NCI-H446 (cell line): ENCODE measurements at places on chromosomes 2 and 18.

DNA sequence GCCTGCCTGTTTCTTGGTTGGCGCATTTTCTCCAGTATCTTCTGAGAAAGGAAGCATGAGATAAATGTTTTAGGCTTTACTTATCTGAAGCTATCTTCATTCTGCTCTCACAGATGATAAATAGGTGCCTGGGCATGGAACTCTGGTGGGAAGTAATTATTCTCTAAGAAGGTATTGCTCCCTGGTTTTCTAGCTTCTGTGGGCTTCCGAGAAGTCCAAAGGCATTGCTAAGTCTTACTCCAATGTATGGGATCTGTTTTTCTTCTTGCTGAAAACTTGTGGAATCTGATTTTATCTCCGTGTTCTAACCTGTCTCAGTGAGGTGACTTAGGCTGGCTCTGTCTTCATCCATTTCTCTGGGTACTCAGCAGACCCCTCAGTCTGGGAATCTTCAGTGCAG is 224.4 kb upstream of the HS6ST1 start:
- no peak for DNase-seq

DNA sequence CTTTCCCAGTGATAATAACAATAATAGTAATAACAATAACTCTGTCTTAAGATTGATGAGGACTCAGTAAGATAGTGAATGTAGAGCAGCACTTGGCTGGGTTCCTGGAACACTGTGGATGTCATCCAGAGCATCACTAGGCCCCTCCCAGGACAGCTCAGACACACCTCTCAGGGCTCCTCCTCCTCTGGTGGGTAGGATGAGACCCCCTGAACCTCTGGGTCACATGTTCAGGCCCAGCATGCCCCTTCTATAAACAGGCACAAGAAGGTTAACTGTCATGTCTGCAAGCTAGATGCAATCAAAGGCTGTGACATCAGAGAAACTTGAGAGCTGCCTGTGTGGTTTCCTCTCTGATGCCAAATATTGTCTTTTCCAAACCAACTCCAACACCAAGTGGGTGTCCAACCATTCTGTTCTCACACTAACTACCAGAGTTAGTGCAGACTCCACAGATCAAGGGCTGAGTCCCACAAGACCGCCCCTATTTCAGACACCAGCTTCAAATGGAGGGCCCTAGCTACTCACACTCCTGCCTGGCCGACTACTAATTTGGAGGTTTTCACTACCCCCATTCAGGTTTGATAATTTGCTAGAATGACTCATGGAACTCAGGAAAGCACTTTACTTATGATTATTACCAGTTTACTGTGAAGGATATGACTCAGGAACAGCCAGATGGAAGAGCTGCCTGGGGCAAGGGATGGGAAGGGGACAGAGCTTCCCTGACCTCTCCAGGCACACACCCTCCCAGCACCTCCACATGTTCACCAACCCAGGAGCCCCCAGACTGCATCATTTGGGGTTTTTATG is 46.4 kb upstream of the BZW1 start:
- no peak for DNase-seq

- DNase-seq, result no peak
These were observed 1075.3 kb downstream of the LRP1B start for GRCh38 chr2:141055531-141055930.

DNA sequence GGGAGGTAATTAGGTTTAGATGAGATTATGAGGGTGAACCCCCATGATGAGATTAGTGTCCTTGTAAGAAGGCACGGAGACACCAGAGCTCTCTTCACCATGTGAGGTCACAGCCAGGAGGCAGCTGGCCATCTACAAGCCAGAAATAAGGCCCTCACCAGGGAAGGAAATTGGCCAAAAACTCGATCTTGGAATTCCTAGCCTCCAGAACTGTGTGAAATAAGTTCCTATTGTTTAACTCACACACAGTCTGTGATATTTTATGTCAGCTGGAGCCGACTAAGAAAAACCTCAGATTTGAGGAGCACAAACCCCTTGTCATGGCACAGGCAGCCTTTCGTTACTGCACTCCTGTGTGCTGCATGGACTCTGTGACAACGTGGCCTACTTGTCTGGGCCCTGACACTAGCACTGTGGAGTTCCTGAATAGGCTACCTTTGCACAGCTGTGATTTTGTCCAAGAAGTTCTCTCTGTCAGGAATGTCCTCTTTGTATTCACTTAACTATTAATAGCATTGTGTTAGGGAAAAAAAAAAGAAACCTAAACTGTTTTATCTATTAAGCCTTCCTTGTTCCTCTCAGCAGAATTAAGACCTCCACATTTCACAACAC is 319.8 kb downstream of the TDRD15 start:
- no peak for DNase-seq

DNA sequence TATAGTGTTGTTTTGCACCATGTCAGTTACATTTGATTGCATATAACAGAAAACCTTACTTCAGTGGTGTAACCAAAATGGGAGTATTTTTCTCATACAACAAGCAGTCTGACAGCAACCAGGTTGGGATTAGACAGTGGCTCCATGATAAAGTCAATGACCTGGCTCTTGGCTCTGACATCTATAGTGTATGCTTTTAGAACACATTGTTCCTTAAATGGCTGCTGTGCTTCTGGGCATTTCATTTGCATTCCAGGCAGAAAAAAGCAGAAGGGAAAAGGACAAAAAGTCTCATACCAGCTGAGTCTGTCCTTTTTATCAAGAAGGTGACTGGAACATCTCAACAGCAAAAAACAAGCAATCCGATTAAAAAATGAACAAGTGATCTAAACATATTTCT is 10.2 kb downstream of the MERTK start:
- no peak for DNase-seq

GRCh38 chr2:14998546-14998945 is 366.0 kb downstream of the LRATD1 start:
- no peak for DNase-seq

GRCh38 chr18:49021076-49021432 is 70.3 kb upstream of the SMAD7 start:
- no peak for DNase-seq

GRCh38 chr2:96225016-96225533 is 16.4 kb upstream of the STARD7 start:
- DNase-seq, result no peak

- DNase-seq, result no peak
These were observed 669.7 kb upstream of the SALL3 start for GRCh38 chr18:78309924-78310323.

- DNase-seq, result no peak
These were observed 129.9 kb upstream of the HS6ST1 start for GRCh38 chr2:128448331-128449225.

- no peak for DNase-seq
These were observed 57.6 kb downstream of the CRIM1 start for GRCh38 chr2:36413218-36413617.

GRCh38 chr18:44393406-44393805 is 287.3 kb upstream of the SETBP1 start:
- no peak for DNase-seq

GRCh38 chr2:54432251-54433015 is 23.7 kb upstream of the SPTBN1 start:
- no peak for DNase-seq

DNA sequence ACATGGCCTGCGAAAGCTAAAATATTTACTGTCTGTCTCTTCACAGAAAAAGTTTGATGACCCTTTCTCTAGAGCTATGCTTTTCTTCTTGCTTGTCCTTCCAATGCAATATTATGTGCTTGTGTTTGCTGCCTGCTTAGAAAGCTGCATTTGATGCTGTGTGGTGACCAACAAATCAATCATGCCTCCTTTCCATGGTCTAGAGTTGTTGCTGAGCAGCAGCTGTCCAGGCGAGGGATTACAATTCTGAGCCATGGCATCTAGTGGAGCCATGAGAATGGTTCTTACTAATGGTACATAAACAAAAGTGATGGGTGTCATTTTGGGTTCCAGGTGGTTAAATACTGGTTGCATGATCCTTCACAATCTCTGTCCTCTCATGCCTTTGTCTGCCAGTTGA is 1142.1 kb downstream of the DPP10 start:
- no peak for DNase-seq

DNA sequence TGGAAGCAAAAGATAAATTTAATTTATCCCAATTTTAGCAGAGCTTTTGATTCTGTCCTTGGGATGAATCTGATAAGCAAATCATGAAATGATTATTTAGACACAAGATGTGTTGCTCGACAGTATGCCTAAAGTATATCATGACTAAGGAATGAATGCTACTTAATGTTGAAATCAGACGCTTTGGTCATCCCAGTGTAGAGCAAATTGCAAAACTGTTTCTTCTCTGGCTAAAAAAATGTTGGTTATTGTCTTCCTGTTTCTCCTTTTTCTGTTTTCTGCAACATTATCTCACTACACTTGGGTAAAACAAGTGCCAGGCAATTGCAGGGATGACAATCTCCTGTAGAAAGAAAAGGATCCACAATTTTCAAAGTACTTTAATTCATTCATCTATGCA is 66.4 kb downstream of the BABAM2 start:
- DNase-seq, result no peak

GRCh38 chr2:231113489-231113888 is 11.4 kb downstream of the HTR2B start:
- no peak for DNase-seq

GRCh38 chr2:150438654-150439053 is 48.8 kb downstream of the RND3 start:
- DNase-seq, result no peak

DNA sequence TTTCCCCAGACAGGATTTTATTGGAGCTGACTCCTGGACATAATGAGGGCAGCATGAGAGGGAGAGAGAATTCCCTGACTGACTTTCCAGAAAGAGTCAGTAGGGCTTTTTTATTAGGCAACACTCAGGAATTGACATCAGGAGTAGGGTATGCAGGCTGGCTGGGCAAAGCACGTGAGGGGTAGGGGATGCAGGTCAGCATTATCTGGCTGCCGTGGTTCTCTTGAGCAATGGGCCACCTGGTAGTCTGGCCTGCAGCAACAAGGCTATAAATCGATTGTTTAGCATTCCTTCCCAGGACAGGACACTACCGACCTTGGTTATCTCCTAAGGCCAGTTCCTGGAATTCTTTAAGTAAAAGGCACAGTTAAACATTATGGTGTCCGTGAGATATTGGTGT is 160.8 kb upstream of the AGAP1 start:
- DNase-seq, result no peak

GRCh38 chr2:202286595-202286994 is 21.0 kb downstream of the NOP58 start:
- DNase-seq, result no peak

GRCh38 chr2:75525434-75526310 is 35.1 kb downstream of the EVA1A start:
- DNase-seq, result no peak

DNA sequence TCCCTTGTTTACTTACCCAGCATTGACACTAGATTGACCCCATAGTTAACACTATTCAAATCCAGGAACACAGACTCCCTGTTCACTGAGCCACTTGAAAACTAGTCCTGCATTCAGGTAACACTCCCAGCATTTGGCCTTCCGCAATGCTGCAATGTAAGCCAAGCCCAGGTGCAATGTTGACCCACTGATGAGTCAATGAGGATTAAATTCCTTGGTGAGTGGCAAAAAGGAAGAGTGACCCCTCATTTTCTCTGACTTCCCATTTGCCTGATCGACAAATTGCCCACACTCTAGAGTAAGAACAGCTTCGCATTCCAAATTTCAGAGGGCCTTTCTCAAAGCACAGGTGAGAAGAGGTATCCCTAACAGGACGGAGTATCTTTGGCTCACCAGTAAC is 251.9 kb downstream of the FBXO15 start:
- DNase-seq, result no peak

- no peak for DNase-seq
These were observed 23.5 kb downstream of the TNS1 start for GRCh38 chr2:217979151-217979811.

GRCh38 chr2:211103989-211104388 is 547.6 kb downstream of the CPS1 start:
- peak; percentile 17 for DNase-seq

DNA sequence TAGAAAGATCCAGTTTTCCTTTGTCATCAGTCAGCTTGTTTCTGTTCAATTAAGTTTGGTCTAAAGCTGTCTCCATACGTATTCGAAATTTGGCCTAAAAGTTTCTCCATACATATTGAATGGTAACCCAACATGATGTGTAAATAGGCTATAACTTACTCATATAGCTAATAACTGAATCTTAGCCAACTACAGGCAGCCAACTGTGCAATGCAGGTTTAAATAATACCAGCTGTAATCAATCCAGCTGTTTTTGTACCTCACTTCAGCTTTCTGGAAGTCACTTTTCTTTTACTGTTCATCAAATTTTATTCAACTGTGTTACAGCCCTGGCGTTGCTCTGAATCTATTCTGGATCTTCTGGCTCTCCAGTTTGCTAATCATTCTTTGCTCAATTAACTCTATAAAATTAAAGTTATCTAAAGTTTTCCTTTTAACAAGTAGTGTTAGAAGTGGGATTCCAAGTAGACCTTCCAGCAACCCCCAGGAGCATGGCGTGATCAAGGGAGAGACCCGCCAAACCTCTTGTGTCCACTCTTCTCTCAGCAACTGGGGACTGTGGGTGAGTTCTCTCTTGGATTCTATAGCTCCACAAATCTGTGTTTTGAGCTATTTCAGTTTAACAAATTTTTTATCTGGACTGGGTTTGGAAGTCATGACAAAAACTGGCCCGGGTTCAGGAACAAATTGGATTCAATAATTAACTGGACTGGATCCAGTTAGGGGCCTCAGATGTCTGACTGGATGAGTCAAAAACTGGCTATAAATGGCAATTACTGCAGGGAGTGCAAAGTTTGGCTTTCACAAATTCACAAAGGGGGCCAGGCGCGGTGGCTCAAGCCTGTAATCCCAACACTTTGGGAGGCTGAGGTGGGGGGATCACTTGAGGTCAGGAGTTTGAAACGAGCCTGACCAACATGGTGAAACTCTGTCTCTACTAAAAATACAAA is 329.7 kb upstream of the ST6GAL2 start:
- no peak for DNase-seq

DNA sequence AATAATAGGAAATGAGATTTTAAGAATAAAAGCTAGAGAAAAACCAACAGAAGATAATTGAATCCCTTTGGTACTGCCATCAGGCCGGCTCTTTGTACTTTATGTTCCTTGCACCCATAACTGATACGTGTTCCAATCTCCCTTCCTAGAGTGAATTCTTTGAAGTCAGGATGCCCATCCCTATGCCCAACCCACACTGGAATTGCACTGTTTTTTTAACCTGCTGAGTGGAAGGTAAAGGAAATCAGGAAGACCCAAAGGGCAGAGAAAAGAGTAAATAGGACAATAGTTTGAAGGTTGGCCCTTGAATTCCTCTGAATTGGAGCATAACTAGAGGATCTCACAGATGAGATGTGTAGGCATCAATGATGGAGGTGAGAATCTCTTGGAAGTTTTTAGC is 4.4 kb upstream of the ATG16L1 start:
- DNase-seq, result no peak

DNA sequence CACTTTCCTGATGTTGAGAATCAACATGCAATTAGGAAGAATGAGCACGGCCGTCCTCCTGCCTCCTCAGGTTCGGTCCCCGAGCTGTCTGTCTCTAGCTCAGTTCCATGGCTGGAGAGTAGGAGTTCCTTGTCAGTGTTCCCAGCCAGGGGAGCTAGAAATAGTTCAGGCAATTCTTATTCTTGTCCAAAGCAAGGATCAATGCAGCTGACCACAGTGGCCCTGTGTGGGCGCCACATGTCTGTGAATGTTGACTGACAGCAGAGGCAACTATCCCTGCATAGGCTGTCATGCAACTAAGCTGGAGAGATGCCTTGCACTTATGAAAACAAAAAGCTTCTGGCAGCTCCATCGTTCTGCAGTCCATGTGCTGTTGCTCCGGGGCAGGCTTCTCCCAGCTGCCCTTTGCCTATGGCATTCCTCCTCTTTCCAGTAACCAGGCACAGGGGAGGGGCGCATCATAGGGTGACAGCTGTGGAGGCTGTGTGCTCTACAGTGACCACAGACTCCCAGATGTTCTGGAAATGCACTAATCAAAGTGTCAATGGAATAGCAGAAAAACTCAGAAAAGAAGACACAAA is 58.7 kb downstream of the PDCL3 start:
- no peak for DNase-seq
